ENCODE measurements at places on chromosomes 12 and 14.
A peak's percentile ranks its signal among the peaks of the same experiment; 100 is the strongest.

DNA sequence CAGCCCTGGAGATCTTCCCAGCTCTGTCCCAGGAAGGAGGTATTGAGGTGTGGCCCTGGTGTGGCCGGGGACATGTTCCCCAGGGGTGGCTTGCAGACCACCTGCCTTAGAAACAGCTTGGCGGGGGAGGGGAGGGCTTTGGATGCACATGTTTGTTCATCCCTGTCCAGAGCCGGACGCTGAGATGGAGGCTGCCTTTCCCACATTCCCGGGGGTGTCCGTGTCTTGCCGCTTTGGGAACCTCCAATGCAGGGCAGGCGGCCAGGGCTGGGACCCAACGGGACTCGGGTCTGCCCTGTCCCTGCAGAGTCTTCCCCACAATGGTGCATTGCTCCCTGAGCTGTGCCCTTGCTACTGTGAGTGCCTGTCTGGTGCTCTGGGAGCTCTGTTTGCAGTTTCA, 319.5 kb upstream of the SFSWAP start:
- no peak for DNase-seq

DNA sequence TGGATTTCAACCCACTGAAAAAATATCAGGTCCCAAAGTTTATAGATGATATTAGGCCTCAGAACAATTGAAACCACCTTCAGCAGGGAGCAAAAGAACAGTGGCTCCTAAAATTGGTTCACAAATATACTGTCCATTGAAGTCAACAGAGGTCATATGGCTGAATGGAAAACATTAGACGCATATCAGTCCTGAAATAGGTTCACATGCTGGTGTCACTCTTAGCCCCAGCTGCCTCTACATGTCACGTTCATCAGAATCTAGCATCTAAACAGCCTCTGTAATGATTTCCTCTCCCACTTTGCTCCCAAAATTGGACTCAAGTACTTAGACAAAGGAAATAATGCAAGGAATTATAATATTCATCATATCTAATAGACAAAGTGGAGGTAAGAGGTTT, 8.7 kb downstream of the FLRT2 start:
- DNase-seq, result no peak

DNA sequence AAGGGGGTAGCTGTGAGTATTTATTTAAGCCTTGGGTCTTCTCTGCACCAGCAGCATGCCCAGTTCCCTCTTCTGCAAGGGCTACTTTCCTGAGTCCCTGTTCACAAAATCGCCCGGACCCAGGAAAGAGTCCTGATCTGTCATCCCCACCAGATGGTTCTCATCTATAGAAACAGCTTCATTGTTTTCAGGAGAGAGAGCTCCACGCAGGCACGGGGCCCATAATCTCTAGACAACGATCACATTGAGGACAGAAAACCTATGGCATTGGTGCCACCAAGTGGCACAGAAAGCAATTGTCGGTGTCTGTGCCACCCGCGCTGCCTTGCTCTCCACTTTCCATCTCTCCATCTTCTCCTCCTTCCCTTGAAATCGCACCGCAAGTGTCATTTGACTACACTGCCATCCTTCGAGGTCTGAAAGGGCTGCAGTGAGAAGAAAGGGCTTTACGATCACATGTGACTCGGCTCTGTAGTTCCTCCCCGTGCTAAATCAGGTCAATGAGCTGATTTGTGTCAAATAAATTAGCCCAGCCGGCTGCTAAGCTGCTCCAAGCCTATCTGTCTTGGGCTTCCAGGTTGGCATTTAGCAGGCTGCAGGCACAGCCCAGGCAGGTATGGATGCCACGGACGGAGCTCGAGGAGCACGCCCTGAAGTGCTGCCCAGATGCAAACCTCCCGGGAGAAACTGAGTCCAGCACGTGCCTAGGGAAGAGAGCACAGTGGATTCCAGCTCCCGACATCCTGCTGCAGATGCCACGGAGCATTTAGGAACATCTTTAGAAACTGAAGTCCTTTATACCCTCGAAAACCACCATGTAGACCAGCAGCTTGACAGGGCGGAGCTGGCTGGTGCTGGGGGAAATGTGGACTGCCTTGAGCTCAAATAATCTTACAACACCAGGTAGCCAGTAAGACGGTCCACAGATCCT, 28.8 kb downstream of the SPRING1 start:
- peak; percentile 54 for DNase-seq

GRCh38 chr12:120090206-120090605, 26.3 kb downstream of the RAB35 start:
- no peak for DNase-seq

- no peak for DNase-seq
These were observed 76.3 kb upstream of the FUT8 start for GRCh38 chr14:65336191-65336591.

DNA sequence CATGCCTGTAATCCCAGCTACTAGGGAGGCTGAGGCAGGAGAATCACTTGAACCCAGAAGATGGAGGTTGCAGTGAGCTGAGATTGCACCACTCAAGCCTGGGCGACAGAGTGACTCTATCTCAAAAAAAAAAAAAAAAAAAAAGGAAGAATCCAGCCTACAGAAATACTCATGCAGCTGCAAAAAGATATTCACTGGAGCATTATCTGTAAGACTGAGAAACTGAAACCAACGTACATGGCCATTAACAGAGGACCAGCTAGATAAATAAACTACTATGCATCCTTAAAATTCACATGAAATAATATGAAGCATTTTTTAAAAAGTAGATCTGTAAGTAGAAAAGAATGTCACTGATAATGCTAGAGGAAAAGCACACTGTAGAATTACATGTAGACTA, 3.5 kb downstream of the SLC7A7 start:
- no peak for DNase-seq

DNA sequence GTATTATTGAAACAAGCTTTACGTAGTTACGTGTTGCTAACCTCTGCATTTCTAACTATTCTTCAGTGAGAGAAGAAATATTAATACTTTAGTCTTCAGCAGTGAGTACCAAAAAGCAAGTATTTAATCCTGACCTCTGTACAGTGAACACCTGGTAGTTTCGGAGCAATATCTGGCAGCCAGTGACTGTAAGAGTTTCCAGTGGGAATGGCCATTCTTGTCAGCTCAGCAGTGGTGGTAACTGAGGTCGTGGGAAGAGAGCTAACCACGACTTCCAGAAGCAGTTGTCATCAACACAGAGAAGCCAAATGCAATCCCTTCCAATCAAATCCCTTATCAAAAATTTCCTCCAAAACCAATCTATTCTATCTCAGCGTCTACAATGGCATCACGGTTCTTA, 1500.2 kb upstream of the FLRT2 start:
- DNase-seq, result no peak

- DNase-seq, result no peak
These were observed 24.9 kb downstream of the PUS7L start for GRCh38 chr12:43733687-43734086.

DNA sequence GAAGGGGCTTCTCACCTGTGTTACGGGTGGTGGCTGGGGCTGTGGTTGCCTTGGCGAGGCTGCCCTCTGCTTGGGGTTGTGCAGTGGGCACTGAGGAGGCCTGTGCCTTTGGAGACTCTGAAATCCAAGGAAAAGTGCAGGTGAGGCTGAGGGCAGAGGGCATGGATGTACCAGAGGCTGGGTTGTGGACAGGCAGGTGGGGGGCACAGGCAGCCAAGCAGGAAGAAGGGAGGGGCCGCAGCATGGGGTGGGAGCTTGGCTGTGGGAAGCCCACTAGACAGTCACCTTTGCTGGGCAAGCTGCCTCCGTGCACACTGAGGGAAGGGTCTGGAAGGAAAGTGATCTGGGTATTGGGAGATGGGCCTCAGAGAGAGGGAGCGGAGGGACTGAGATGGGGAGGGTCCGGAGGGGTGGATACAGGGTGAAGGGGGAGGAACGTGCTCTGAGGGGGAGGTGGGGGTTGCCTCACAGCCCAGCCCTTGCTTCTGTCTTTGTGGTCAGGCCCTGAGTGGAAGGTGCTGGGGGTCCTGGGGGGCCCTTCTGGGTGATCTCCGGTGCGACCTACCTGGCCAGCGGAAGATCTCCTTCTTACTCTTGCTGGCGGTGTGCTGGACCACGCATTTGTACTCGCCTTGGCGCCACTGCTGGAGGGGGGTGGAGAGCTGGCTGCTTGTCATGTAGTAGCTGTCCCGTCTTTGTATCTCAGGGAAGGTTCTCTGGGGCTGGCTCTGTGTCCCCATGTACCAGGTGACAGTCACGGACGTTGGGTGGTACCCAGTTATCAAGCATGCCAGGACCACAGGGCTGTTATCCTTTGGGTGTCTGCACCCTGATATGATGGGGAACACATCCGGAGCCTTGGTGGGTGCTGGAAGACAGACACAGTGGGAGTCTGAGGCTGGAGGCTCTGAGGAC, 318.7 kb downstream of the TMEM121 start:
- DNase-seq, result no peak

DNA sequence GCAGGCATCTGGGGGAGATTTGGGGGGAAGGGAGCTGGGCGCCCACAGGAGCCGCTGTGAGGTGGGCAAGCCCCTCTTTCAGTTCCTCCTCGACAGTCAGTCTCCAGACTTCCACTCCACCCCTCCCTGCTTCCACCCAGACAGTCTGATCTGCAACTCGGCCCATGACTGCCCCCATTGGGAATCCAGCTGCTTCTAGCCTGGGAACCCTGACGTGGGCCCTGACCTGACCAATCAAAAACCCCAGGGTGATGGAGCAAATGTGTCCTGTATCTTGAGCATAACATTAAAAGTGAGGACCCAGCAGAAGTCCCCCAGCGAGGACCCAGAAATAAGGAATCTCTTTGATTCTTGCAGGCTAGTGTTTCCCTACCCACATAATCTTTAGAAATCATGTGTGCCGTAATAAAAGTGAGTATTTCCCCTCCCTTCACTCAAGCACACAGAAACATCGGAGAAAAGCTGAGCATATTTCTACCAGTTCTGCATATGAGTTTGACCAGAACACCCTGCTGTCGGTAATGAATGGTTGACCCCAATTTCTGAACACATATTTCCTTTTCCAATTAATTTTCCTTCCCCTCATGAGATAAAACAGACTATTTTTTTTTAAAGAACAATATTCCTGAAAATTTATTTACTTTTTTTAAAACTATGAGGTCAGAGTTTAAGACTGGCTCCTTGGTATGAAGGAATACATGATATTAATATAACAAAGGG, 6.4 kb downstream of the SSH1 start:
- no peak for DNase-seq
